ENCODE measurements at places on chromosomes 7 and 10.

DNA sequence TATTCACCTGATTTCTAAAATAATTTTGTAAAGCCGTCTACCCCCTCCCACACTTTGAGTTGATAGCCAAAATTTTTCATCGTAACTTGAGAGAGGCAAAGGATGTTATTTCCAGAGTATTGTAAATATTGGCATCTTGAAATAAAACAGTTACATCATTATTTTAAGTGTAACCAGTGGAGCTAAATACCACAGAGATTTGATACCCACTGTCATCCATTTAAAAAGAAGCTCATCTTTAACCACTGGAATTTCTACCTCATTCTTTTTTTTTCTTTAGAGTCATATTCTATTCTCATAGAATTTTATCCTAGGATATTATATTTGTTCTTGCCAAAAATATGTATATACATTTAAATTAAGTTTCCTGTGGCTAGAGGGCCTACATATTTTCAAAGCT, 48.6 kb downstream of the CAMK1D start:
- no peak for DNase-seq

DNA sequence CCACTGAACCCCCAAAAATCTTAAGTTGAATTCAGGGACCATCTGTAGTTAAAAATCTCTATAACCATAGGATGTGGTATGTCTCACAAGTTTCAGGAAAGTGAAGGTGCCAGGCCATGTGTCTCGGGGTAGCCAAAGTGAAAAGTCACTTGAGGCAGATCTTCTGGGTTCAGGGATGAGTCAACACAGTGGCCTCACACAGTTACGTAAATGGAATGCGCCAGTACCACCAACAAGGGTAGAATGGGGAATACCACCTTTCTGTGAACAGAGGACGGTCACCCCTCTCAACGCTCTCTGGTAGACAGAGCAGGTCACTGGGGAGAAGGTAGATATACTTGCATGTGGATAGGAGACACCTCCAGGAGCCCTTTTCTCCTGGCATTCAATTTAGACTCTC, 71.4 kb downstream of the ELMO1 start:
- no peak for DNase-seq

GRCh38 chr10:10680496-10680895, 337.2 kb upstream of the CELF2 start:
- DNase-seq = no peak

- DNase-seq = peak; percentile 14
Observed at GRCh38 chr7:158705234-158705850, 738 bp upstream of the NCAPG2 start.

DNA sequence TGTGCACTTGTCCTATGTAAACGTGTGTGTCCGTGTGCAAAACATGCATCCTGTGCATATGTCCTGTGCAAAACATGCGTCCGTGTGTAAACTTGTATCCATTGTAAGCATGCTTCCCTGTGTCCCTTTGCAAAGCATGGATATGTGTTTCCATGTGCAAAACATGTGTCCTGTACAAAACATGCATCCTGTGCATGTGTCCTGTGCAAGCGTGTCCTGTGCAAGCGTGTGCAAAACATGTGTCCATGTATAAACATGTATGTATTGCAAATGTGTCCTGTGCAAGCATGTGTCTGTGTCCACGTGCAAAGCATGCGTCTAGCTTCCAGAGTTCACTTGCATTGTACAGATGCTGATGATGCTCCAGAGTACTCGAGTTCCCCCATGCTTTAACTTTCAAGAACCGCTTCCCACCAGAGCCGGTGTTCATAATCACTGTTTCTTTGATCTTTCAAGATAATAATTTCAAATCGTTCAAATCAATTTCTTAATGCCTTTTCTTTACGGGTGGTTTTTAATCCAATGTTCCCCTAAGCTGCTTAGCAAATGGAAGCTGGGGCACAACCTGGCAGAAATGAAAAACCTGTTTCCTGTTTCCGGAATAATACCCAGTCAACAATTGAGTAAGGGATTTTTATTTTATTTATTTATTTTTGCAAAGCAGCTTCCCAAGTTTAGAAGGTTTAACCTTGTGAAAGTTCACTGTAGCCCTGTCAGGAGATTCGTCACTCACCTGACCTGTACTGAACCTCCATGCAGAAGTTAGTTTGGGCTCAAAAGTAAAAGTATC, 641 bp upstream of the ASB13 start:
- no peak for DNase-seq

- no peak for DNase-seq
Observed at GRCh38 chr7:104983076-104983577, 30.9 kb upstream of the KMT2E start.

- no peak for DNase-seq
Observed at GRCh38 chr7:45692031-45692430, 117.9 kb downstream of the ADCY1 start.

DNA sequence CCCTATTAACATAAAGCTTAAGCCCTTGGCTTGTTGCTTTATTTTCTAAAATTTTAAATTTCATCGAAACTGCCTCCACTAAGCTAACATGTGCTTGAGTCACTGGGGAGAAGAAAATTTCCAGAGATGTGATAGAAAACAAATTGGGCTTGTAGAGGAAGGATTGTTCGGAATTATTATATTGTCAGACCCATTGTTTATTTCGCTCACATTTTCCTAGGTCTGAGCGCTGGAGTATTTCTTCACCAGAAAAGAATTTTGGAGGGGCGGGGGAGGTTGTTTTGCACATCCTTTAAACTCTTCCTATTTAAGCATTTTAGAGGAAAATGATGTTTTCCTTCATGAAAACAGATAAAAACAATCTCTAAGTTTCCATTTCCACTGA, 29.1 kb downstream of the CELF2 start:
- DNase-seq = no peak

- no peak for DNase-seq
Observed at GRCh38 chr7:106456329-106456728, 171.5 kb upstream of the NAMPT start.

DNA sequence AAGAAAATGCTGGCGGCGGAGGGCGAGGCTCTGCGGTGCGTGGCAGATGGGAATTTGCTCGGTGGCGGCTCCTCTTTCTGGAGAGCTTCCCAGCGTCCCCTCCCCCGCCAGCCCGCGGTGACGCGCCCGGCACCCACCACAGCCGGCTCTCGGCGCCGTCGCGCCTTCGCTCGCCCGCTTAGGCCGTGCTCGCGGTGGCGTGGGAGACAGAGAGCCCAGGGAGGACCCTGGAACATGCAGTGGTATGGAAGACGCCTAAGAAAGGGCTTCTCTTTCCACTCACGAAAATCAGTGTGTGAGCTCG, 576 bp upstream of the CSGALNACT2 start:
- DNase-seq = peak; percentile 71

GRCh38 chr10:30432622-30433305, 1.2 kb upstream of the MAP3K8 start:
- DNase-seq = no peak

- no peak for DNase-seq
Observed at GRCh38 chr7:126792521-126792920, 460.2 kb downstream of the GRM8 start.

GRCh38 chr7:35908331-35909216, 107.7 kb downstream of the SEPTIN7 start:
- DNase-seq = no peak

DNA sequence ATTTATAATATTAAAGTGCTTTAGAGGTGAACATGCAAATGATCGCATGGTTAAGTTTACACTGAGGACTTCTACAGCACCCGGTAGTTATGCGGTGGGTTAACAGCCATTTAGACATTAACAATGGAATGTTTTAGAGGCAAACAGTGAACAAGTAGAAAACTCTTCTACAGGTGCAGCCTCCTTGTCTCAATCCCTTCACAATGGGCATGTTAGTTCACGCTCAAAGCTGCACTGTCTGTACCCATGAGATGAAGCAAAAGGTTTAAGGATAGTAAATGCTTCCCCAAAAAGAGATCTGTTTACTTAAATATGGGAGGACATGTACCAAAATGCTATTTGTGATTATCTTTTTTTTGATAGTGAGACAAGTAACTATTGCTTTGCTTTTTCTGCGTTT, 25.1 kb downstream of the PUS7 start:
- no peak for DNase-seq

DNA sequence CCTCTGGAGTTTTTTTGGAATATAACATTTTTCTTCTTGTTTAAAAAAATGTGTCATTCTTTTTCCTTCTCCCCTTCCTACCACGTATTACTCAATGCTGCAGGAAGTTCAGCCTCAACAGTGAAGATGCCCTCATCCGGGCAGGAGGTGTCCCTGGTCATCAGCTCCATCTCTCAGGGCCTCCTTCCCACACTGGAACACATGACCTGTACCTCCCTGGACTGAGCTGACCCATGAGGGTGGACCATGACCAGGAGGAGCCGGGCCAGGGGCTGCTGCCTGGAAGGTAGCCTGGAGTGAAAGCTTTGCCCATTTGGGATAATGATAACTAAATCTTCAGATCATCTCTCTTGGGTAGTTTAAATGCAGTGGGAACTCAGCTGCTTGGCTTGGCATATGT, 316.5 kb upstream of the ZMIZ1 start:
- DNase-seq = no peak

DNA sequence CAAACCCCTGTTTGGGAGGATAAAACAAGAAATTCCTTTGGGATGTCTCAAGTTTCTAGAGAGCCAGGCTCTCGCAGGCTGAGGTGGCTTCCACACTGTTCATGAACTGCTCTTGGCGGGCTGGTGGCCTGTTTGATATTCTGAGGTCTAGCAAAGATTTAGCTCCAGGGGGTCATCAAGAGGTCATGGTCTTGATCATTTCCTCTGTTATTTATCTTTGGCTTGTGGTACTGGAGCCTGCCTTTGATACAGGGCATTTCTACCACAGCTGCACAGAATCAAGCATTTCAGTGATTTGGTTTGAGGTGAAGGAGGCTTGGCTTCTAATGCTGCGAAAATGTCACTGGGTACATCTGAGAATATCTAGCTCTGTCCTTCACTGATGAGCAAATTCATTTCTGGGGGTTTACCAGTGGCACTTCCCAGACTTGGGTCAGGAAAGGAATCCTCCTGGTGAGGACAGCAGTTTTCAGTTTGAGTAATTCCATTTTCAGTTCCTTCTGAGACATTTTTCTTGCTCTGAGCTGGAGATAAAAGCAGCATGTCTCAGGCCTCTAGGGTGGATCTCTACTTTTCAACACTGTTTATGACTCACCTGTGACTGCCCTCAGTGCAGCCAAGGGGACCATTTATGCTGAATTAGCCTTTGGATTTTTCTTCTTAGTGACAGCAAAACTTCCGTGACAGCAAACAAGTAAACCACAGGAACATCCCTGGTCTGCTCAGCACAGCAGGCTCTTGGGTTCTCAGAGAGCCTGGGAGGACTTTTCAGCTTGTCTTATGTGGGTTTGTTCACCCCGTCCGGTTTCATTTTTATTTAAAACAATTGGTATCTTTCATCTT, 312.0 kb downstream of the RNLS start:
- peak; percentile 69 for DNase-seq

DNA sequence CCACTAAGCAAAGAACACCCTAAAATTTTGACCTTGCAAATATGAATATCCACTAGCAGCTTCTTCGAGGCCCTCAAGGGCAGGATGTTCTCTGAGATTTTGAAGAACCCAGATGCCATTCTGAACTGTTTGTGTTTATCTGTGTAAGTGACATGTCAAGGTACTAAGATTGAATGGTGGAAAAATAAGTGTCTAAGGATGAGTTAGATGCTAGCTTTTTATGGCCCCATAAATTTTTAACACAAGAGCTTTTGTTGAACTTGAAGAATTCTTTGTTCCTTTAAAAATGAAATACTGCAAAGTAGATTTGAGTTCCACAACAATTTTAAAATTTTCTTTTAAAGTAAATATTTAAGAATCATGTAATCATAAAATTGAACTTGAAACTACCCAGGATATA, 259.8 kb downstream of the CSTF2T start:
- no peak for DNase-seq

DNA sequence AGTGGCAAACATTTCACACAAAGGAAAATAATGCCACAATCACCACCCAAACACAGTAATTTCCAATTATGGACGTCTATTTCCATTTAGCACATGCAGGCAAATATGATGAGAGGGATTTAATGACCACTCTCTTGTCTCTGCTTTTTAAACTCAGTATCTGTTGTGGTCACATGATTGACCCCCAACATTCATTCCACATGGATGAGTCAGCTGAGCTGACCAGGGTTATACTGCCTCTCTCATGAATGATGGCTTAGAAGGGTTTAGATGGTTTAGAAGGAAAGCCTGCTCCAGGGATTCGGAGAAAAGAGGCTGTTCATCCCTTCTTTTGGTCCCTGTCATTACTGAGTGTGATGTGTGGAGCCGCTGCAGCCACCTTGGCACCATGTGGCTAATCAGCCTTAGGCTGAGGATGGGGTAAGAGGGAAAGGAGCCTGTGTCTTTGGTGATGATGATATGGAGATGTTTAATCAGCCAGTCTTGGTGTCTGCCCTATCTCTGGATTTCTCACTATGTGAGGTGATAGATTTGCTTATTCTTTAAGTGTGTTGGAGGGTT, 38.2 kb upstream of the JAKMIP3 start:
- peak; percentile 14 for DNase-seq

DNA sequence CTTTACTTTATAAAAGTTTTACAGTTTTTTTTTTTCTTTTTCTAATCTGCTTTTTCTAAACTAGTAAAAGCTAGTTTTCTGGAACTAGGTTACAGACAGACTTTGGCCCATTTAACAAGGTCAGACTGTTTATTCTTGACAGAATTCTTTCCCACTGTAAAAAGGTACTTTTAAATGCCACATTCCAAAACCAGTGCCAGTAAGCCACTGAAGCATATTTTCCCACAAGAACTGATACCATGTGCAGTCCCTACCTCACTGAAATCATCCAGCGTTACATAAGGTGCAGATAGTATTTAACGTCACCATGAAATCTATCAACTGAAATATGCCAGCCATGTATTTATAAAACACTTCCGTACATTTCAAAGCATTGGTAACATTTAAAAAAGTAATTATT, 121.6 kb downstream of the CDK6 start:
- peak; percentile 45 for DNase-seq

- DNase-seq = peak; percentile 96
Observed at GRCh38 chr7:142461437-142461836, 203.6 kb upstream of the PRSS58 start.

DNA sequence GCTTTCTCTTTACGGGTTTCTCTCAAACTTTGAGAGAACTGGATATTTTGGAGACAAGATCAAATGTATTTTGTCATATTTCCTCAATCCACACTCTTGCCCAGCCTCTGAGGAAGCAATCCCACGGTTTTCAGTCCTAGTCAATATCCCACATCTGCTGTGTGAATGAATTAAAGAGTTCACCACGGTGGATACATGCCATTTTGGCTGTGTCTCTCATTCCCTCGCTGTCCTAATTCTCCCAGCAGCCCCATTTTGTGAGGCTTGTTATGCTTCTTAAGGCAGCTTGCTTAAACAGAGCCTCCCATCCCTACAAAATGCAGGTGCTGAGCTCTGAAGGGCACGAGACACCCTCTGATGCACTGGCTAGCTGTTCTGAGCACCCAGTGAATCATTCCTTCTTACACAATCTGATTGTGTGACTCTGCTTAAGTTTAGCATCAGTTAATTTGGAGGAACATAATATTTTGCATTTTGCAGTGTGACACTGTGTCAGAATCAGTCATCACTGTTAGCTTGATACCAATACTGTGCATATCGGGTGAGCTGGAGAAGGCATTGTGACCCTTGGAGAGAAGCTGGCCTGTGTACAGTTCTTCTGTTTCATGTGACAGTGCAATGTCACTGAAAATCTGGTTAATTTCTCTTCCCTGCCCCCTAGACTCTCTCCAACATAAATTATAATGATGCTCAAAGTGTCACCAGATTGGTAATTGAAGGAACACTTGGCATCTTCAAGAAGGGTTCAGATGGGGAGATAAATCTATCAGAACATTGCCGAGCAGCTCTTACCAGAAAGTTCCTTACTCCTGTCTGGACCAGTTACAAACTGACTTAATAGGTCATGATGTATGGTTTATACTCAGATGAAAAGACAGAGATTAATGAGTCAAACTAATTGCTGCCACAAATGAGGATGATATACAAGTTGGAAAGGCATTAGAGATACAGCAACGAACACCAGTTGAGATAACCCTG, 103.7 kb upstream of the AOAH start:
- DNase-seq = no peak
